ENCODE measurements at places on chromosomes 11 and 22.

DNA sequence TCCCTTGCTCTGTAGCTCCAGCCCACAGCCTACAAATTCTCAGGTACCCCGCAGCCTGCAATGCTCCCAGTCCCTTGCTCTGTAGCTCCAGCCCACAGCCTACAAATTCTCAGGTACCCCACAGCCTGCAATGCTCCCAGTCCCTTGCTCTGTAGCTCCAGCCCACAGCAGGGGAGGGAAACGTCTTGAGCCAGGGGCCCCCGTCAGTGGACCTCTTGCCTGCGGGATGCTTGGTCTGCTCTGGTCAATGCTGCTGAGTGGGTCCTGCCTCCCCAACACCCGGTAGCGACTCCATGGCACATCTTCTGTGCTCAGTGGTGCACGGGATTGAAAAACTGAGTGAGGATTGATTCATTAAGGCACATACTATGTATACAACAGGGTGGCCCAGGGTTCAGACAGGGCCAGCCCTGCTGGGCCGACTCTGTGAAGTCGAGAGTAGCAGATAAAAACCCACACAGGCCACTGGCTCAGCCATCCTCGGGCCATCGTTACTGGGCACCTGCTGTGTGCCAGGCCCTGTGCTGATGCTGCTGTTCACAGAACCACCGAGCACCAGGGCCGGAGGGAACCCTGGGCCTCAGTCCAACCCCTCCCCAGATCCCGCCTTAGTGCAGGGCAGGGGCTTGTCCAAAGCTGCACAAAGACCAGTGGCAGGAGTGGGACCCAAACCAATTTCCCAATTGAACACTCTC is 69.7 kb downstream of the MYO7A start:
- DNase-seq: no peak

GRCh38 chr22:43222262-43222661 is 35.3 kb upstream of the TTLL12 start:
- DNase-seq: no peak

GRCh38 chr11:115965767-115966504 is 461.7 kb upstream of the CADM1 start:
- no peak for DNase-seq

DNA sequence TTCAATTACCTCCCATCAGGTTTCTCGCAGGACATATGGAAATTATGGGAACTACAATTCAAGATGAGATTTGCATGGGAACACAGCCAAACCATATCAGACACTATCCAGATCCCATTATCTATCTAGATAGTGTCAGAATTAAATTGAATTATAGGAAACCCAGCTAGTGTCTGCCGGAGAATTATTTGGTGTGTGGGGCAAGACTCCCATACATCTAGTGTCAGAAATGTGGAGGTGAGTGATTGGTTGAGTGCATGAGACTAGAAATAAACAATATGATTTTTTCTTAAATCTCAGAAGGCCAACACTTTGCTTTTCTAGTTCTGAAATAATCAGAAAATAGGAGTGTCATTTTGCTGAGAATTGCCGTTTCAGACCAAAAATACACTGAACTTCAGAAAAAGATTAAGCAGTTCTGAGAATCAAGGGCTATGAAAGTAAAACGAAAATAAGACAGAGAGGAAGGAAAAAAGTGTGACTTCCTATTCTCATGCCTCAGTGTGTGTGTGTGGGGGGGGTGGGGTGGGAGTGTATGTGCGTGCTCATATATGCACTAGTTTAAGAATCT is 21.3 kb downstream of the CASP12 start:
- no peak for DNase-seq

DNA sequence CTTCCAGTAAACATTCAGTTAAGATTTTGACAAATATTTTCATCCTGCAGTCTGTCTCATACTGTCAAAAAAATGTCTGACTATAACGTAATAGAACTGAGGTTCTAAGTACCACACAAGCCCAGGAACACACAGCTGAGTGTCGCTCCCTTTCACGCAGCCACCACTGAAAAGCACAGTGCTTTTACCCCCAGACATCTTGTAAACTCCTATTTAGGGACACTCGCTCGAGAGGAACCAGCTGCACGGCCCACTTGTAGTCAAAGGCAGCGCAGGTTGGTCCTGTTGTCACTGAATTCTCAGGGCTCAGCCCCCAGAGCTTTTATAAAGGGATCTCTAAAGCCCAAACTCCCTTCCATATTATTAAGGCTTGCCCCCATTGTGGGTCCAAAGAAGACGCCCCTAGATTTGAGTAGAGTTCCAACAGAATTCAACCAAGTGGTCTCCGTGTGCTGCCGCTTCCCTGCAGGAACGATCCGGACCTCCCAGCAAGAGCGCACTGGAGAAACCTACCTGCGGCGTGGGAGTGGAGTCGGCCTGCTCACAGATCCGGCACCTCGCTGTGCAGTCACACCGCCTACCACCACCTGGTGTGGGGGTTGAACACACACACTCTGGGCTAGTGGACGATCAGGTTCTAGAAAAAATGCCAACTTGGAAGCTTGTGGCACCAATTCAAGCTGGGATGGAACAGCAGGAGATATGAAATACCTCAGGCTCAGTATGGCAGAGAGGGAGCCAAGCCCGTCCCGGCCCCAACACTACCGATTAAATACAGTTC is 23.4 kb downstream of the ASPHD2 start:
- no peak for DNase-seq

DNA sequence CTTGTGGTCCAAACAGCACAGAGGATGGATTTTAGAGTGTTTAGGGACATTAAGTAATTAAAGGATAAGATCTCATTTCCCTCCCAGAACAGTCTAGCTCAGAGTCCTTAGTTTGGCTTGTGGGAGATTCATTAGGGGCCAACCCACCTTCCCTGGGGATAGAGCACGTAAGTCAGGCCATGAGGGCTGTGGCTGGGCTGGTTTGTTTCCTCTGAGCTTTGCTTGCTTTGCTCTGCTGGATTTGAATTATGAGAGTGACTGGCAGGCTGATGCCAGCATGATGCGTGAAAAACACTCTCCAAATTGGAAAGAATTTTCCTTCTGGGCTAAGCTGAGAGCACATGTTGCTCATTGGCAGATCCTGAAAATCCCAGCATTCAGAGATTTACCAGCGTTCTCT is 84.7 kb upstream of the HEPHL1 start:
- DNase-seq: no peak

- no peak for DNase-seq
Measured at GRCh38 chr11:21307874-21308273, 638.5 kb downstream of the NELL1 start.

GRCh38 chr11:102423936-102424335 is 28.6 kb downstream of the TMEM123 start:
- no peak for DNase-seq

DNA sequence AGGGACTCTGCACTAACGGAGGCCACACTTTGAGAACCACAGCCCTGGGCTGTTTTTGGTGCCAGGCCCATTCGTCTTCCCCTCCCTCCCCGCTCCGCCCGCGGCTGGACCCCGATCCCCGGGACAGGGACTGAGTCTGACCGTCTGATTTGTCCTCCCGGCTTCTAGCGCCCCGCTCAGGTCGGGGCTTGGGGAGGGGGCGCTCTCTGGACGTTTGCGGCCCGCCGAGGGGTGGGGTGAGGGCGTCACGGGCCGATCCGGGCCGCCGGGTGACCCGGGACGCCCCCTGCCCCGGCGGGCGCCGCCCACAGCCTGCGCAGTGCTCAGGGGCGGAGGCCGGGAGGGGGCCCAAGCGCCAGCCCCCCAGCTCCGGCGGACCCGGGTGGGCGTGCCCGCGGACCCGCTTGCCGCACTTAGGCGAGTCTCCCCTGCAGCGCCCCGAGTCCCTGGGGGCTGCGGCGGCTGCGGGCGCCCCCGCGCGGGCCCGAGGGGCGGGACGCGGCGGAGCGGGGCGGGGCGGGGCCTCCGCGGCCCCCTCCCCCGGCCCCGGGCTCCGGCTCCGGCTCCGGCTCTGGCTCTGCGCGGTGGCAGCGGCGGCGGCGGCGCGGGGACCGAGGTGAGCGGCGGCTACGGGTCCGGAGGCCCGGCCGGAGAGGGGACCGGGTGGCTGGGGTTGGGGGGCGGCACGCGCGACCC is 33.7 kb upstream of the PRR5 start:
- DNase-seq: no peak

DNA sequence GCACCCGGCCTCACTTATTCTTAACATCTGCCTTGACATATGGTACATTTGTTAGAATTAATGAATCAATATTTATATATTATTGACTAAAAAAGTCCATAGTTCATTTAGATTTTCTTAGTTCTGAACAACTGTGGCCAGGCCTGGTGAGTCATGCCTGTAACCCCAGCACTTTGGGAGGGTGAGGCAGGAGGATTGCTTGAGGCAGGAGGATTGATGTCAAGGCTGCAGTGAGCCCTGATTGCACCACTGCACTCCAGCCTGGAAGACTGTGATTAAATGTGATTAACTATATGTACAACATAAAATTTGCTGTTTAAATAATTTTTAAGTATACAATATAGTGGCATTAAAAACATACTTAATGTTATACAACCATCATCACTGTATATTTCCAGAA is 5.6 kb downstream of the UVRAG start:
- no peak for DNase-seq

GRCh38 chr11:68934321-68934645 is 30.6 kb downstream of the IGHMBP2 start:
- no peak for DNase-seq

- DNase-seq: no peak
Measured at GRCh38 chr11:105152021-105152512, 12.5 kb upstream of the CARD18 start.

- DNase-seq: no peak
Measured at GRCh38 chr22:46138058-46138797, 12.1 kb upstream of the PPARA start.

DNA sequence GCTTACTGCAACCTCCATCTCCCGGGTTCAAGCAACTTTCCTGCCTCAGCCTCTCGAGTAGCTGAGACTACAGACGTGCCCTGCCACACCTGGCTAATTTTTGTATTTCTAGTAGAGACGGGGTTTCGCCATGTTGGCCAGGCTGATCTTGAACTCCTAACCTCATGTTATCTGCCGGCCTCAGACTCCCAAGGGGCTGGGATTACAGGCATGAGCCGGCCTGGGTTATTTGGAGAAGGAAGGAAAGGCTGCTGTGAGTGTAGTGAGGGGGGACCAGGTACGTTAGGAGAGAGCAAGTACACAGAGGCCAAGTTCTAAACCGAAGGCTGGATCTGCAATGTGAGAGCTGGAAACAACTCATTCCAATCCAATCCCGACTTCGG is 453 bp downstream of the BATF2 start:
- no peak for DNase-seq

- DNase-seq: no peak
Measured at GRCh38 chr11:9750551-9750950, 86.7 kb downstream of the SWAP70 start.

- DNase-seq: no peak
Measured at GRCh38 chr11:92886243-92886905, 83.1 kb upstream of the MTNR1B start.

GRCh38 chr11:327581-327923 is 6.9 kb upstream of the IFITM3 start:
- DNase-seq: no peak

GRCh38 chr22:37183432-37184379 is 4.3 kb downstream of the C1QTNF6 start:
- no peak for DNase-seq

- no peak for DNase-seq
Measured at GRCh38 chr22:45578524-45579147, 76.0 kb downstream of the FBLN1 start.

GRCh38 chr11:106086135-106086534 is 8.7 kb downstream of the AASDHPPT start:
- DNase-seq: no peak

GRCh38 chr22:31185056-31185455 is 25.1 kb downstream of the RNF185 start:
- no peak for DNase-seq

- no peak for DNase-seq
Measured at GRCh38 chr22:27461470-27461869, 340.1 kb downstream of the MN1 start.

DNA sequence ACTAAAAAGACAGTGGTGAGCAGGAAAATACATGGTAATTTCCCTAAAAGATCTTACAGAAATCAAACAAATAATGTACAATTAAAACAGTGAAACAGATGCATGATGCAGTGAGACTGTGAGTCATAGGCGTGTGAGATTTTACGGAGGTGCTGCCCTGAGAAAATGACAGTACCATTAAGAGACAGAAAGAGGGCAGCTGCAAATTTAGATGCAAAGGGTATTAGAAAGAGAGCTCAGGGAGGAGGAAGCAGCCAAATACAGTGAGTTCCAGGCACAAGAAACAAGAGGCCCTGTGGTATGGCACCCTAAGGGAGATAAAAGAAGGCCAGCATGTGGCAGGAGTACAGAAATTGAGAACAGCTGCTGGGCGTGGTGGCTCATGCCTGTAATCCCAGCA is 88.5 kb upstream of the FIBIN start:
- no peak for DNase-seq

GRCh38 chr11:76251576-76251975 is 45.3 kb upstream of the WNT11 start:
- no peak for DNase-seq

DNA sequence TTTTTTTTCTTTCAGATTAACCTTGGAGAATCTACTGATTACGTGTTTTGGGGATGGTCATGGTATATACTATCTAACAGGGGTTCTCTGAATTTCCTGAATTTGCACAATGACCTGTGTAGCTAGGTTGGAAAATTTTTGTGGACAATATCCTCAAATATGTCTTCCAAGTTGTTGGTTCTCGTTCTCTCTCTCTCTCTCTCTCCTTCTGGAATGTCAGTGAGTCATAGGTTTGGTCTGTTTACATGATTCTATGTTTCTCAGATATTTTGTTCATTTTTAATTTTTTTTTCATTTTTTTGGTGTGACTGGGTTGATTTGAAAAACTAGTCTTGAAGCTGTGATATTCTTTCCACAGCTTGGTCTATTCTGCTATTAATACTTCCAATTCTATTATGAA is 604.0 kb upstream of the ANO3 start:
- no peak for DNase-seq

- no peak for DNase-seq
Measured at GRCh38 chr11:22901603-22902002, 41.3 kb upstream of the CCDC179 start.

DNA sequence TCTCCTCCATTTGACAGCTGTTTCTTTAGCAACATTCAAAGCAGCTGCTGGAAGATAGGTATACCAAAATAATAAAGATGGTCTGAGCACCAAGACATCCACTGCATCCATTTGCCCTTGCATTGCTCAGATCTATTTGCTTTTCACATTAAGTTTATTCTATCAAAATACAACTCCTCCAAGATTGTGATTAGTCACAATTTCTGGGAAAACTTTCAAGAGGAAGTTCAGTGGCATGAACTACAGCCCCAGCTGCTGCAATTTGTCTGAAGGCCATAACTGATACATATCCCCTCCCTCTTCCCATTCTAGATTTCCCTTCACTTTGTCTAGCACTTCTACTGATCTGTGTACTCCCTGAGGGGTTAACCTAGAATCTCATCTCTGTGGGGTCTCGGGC is 117.5 kb upstream of the CEP126 start:
- no peak for DNase-seq

GRCh38 chr11:128262463-128263345 is 324.7 kb downstream of the ETS1 start:
- DNase-seq: no peak
